Cerebellum (tissue), 4 donors: ENCODE measurements at places on chromosomes 2 and 18.

DNA sequence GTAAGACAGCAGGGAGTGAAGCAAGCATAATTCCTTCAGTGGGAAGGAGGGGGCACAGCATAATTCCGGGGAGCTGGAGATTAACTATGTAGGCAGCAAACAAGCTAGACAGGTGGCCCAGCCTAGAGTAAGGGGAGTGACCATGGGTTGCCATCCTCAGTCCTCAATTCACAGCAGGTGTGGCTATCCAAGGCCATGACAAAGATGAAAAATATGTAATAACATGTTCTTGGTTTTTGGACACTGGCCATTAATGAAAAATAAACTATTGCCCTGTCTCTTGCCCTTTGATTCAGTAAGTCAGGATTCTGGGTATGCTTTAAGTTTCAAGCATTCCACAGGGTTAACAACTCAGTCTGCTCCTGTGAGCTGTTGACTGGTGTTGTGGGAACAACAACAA is 65.0 kb downstream of the CYP1B1 start:
- DNase-seq: no peak

GRCh38 chr2:120230515-120231471 is 7.6 kb upstream of the TMEM185B start:
- DNase-seq: no peak

DNA sequence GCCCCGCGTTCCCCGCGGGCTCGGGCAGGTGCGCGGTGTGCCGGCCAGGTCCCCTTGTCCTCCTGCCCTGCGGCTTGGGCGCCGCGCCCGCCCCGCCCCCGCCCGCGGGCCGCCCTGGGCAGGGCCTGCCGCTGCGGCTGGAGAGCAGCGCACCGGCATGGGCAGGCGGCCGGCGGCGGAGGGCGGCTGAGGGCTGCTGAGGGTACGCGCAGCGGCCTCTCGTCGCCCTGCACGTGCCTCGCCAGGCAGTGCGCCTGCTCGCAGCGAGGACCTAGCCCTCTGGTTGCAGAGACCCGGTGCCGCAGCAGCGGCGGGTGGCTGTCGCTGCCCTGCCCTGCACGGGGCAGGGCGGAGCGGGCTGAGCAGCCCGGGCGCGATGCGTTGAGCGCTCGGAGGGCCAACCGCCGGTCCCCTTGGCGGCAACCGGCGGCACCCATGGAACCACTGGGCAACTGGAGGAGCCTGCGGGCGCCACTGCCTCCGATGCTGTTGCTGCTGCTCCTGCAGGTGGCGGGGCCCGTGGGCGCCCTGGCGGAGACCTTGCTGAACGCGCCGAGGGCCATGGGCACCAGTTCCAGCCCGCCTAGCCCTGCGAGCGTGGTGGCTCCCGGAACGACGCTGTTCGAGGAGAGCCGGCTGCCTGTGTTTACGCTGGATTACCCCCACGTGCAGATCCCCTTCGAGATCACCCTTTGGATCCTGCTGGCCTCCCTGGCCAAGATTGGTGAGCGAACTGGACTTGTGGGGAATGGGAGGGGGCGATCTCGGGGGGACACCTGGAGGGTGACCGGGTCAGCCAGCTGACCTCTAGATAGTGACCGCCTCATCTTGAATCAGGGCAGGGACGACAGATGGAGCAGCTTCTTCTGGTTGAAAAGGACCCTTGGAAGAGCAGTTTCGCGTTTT is at the start of gene SLC9A2:
Gene SLC9A2 (plus strand): TSS at position 140 of the 906 bp plus-strand sequence. CDS start 296 bp downstream, at position 436.
- peak; percentile 4 for DNase-seq

DNA sequence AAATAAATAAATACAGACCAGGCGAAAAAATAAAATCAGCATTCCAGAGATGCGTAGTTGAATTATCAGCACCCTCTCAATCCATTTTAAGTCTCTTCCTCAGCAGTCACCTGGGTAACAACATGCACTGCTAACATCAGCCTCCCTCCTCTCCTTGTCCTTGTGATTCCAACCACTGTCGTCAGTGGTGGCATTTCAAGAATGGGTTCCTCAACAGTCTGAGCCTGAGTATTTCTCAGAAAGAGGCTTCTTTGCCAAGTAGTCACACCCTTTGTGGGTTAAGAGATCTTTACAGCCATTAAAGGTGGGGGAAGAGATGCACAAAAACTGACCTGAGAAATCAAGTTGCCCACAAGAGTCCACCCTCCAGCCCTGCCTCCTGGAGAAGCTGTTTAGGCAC is 39.0 kb downstream of the NOL10 start:
- DNase-seq: no peak

GRCh38 chr2:235630718-235631296 is 137.0 kb downstream of the AGAP1 start:
- no peak for DNase-seq

DNA sequence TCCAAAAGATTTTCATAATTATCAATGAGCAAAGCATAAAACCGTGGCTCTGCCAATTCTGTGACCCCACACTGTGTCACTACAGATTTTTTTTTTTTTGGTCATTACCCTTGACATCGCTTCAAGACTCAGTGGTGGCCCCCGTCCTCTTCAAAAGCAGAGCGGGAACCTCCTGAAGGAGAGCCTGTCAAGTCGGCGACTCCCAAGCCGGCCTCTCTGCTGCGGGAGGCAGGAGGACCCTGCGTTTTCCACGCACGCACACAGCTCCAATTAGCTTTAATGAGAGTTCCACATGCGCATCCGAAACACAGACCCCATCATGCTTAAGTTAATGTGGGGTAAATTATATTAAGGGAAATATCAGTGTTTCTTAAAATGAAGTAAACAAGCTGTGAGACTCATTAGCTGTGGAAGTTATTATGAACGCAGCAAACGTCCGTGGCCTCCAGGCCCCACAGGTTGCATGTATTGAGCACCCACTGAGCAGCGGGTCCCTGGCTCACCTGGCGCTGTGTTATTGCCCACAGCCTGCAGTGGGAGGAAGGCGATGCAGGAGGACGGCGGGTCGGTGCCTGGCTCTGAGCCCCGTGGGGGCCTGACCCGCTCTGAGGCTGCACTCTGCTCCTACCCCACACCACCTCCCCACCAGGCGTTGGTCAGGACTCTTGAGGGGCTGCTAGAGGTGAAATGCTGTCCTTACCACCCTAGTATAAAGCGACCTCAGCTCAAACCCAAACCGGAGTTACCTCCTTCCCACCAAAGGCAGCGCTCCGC is 181.0 kb upstream of the SALL3 start:
- DNase-seq: no peak

GRCh38 chr2:112166806-112167499 is 28.8 kb downstream of the FBLN7 start:
- DNase-seq: no peak

- DNase-seq: no peak
Observed at GRCh38 chr2:74502720-74503505, 3.5 kb upstream of the LBX2 start.

DNA sequence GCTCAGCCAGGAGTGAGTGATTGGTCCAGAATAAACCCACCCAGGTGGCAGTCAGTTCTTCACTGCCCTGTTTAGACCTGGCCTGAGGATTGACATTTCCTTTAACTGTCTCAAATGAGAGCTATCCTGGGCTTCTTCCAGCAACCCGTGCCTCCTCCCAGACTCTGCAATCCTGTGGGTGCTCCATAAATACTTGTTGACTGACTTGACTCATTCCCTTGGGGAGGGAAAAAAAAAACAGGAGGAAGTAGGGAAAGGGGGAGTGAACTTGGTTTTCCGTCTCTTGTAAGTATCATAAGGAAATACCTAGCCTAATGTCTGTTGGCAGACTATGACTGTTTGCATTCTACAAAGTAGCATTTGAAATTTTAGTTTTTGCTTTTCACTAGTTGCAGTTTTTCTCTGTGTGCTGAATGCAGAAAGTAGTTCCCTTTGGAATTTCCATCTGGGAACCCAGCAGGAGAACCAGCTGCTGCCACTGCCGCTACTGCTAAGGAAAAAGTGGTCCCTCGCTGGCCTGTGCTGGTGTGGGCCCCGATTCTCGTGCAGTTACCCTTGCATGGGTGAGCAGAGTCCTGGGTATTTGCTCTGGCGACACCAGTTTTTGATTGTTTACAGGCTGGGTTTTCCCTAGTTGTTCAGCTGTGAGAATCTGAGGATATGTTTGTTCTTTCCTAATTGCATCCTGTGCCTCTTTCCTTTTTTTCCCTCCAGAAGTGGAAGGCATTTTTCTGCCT is 78.8 kb downstream of the TGOLN2 start:
- no peak for DNase-seq

DNA sequence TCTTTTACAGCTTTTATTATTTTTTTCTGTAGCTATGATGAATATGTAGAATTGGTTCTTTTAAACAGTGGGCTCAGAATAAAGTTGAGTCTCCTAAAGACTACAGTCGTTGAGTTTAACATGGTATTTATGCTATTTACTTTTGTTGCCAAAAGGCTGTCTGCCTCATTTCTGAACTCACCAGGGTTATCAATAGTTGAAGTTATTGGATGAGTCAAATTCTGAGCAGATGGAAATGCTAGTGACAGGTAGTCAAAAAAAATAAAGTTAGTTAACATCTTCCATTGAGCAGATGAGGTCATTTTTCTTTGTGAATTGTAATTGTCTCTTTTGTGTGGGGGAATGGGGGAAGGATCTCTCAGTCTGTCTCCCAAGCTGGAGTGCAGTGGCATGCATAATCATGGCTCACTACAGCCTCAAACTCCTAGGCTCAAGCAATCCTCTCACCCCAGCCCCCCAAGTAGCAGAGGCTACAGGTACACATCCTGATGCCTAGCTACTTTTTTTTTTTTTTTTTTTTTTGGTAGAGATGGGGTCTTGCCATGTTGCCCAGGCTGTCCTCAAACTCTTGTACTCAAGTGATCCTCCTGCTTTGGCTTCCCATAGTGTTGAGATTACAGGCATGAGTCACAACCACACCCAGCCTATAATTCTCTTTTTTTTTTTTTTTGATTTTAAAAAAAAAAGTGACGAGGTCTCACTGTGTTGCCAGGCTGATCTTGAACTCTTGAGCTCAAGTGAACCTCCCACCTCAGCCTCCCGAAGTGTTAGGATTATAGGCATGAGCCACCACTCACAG is 8.9 kb downstream of the PAPOLG start:
- DNase-seq: no peak

DNA sequence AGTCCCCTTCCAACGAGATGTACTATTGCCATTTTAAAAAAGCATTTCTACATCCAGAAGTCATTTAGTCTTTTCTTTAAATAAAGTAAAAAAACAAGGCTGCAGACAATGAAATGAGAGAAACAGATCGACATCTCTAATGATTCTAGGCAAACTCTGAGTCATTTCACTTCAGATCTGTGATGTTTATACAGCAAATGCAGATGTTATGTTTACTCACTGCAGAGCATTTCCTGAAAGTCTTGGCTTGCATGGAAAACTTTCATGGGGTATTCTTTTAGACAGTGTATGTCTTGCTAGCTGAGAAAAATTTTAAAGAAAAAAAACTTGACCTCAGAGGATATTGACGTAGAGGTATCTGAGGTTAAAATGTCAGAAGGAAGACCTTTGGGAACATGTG is 797.4 kb downstream of the CNTNAP5 start:
- DNase-seq: no peak

DNA sequence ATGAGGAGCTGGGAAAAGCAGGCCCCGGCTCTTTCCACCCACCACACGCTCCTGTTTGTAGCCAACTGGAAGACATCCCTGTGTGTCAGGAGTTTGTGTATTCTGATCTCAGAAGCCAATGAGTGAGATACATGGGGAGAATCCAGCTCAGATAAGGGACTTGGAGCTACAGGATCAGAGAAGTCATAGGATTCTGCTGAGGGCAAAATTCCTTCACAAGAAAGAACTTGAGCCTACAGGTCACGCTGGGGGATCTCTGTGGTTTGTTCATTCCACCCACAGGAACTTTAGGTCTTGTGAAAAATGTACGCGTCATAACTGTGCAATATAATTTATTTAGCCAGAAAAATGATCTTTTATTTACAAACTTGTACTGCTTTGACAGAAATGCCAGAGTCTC is 80.1 kb upstream of the SMIM21 start:
- DNase-seq: no peak

- DNase-seq: no peak
Observed at GRCh38 chr2:107461301-107461700, 365.4 kb upstream of the RGPD4 start.

- no peak for DNase-seq
Observed at GRCh38 chr2:128600581-128601297, 282.1 kb upstream of the HS6ST1 start.

GRCh38 chr2:241942416-241943208 is 73.1 kb downstream of the RTP5 start:
- no peak for DNase-seq
